ENCODE measurements at places on chromosomes 12 and 14.

- no peak for DNase-seq
Measured at GRCh38 chr12:6222078-6222654, 22.0 kb downstream of the CD9 start.

DNA sequence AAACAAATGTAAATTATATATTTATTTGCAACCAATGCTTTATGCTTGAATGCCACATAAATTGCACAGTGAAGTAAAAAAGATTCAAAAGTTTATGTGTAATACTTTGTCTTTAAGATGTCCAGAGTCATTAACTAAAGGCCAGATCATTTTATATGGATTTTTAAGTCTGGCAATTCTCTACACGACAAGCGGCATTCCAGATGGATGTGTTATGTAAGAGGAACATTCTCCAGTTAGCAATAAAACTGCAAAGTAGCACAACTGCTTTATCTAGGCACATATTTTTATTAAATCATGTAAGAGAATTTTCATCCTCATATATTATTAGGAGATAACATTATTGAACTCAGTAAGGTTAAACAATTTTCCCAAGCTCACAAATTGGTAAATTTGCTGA lies 1717.7 kb upstream of the SEL1L start:
- DNase-seq: no peak

- DNase-seq: no peak
Measured at GRCh38 chr12:24808651-24809050, 140.2 kb downstream of the BCAT1 start.

DNA sequence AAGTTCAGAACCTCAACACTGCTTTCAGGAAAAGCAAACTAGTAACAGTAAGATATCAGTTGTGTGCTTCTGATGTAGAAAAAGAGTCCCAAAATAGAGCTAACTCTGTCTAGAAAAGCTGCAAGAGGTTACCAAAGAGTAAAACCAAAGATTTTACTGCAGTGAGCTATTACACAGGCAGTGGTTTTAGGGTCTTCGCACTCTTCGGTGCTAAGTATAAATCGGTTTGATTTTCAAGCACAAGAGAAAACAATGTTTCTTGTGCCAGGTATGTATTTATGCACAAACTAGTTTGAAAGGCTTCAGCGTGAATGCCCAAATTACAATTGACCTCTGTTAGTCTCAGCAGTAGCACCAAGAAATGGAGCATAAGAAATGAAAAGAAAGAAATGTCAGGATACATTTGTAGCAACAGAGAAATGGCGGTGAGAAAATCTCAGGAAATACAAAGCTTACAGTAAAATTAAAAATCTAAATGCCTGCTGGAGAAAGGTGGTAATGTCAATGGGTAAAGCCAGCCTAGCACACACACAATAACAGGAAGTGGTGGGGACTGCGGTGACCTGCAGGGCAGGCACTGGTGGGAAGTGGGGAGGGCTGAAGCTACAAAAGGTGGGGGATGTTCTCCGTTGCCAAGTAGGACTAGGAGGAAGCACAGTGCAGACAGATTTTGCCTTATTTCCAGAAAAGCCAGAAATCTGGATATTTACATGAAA lies 18.0 kb upstream of the DYRK2 start:
- no peak for DNase-seq

DNA sequence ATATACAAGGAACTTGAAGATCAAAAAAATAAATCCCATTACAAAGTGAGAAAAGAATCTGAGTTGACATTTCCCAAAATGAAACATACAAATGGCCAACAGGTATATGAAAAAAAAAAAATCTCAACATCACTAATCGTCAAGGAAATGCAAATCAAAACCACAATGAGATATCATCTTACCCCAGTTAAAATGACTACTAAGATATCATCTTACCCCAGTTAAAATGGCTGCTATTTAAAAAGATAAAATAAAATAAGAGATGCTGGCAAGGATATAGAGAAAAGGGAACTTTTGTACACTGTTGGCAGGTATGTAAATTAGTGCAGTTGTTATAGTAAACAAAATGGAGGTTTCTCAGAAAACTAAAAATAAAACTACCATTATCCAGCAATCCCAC lies 44.4 kb downstream of the PLEKHG7 start:
- DNase-seq: no peak

DNA sequence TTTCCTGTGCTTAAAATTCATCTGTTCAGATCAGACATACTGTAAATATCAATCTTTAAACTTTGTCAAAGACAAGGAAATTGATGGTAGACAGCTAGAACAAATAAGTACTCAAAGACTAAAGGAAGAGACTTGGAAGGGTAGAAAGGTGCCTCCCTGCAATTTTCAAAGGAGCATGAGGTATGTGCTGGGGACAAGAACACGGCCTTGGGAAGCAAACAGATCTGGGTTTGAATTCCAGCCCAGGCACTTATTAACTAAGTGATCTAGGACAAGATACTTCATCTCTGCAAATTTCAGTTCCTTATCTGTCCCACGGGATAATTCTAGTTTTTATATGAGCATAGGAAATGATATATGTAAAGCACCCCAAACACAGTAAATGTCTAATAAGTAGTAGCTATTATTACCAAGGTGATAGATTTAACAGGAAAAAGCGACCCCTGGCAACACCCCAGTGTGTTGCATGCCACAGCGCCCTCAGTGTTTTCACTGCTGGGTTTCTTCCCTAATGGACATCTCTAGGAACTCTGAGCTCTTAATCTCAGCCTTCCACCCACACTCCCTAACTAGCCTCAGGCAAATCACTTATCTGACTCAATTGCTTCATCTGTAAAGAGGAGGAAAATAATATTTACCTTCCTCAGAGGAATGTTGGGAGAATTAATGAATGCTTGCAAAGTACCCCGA lies 44.7 kb upstream of the BMP4 start:
- no peak for DNase-seq
